ENCODE measurements at places on chromosomes 16 and 17. TPM values are rescaled to one million over a fixed set of nuclear protein-coding genes. Genes with fewer than 3 reads are reported as not detected.

DNA sequence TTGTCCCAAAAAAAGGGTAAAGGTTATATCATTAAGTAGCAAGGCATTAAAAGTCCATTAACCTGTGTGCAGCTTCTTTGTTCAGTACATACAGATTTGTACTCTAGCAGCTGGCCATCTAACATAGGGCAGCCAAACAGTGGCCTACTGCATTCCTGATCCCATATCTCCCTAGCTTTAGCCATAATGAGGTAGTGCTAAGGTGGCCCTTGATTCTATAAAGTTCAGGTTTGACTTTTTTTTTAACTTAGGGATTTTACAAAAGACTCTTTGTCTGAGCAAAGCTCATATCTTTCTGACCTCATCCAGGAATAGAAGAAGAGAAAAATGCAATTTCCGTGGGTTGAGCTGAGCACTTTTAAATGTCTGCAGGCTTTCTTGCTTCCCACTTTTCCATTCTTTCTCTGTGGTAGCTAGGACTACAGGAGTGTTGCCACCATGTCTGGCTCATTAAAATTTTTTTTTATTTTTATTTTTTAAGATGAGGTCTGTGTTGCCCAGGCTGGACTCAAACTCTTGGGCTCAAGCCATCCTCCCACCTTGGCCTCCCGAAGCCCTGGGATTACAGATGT is 19.5 kb upstream of the CDC6 start:
- no peaks in the 10 kb centered on the region for H3K27me3 ChIP-seq
- no peak for DNase-seq
- H3K36me3 ChIP-seq, result peaks cover 11% of the 10 kb centered on the region
- no peak overlapping the region for H3K27ac ChIP-seq
- H3K4me1 ChIP-seq, result no peaks in the 10 kb centered on the region
- no peak overlapping the region for H3K4me3 ChIP-seq

GRCh38 chr16:85754413-85754812 is 3.5 kb upstream of the C16orf74 start:
- no peaks in the 10 kb centered on the region for H3K27me3 ChIP-seq
- H3K4me3 ChIP-seq, result no peak overlapping the region
- peaks cover 19% of the 10 kb centered on the region for H3K4me1 ChIP-seq
- no peak overlapping the region for H3K27ac ChIP-seq

- no peaks in the 10 kb centered on the region for H3K4me1 ChIP-seq
- no peaks in the 10 kb centered on the region for H3K27me3 ChIP-seq
- no peak for DNase-seq
- H3K27ac ChIP-seq, result no peak overlapping the region
- H3K4me3 ChIP-seq, result no peak overlapping the region
- H3K36me3 ChIP-seq, result no peaks in the 10 kb centered on the region
These were observed 1239.8 kb upstream of the GOT2 start for GRCh38 chr16:59973966-59974365.

GRCh38 chr17:42365136-42365535 is 23.1 kb downstream of the STAT3 start:
- H3K27me3 ChIP-seq, result no peaks in the 10 kb centered on the region
- no peak overlapping the region for H3K27ac ChIP-seq
- DNase-seq, result no peak
- H3K36me3 ChIP-seq, result peaks cover 5% of the 10 kb centered on the region
- no peak overlapping the region for H3K4me3 ChIP-seq

- H3K4me1 ChIP-seq, result peaks cover 27% of the 10 kb centered on the region
- H3K4me3 ChIP-seq, result no peak overlapping the region
- no peaks in the 10 kb centered on the region for H3K27me3 ChIP-seq
- no peaks in the 10 kb centered on the region for H3K36me3 ChIP-seq
- no peak overlapping the region for H3K27ac ChIP-seq
These were observed 337.5 kb downstream of the SNX29 start for GRCh38 chr16:12313902-12314621.

DNA sequence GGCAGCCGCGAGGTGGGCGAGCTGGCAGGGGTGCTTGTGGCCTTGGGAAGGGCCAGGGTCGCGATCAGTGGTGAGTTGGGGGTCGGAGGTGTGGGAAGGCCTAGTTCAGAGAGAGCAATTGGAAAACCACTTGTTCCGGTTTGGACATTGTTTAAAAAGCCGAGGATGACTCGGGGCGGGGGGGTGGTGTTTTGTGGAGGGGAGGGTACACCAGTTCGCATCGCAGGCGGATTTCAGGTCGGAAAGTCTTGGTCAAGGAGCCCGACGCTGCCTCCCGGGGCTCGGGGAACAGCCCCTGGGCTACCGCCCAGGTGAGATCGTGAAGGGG is 66.4 kb downstream of the KPNA2 start:
- no peaks in the 10 kb centered on the region for H3K36me3 ChIP-seq
- H3K4me3 ChIP-seq, result peak overlapping the region; percentile 93
- H3K4me1 ChIP-seq, result no peaks in the 10 kb centered on the region

DNA sequence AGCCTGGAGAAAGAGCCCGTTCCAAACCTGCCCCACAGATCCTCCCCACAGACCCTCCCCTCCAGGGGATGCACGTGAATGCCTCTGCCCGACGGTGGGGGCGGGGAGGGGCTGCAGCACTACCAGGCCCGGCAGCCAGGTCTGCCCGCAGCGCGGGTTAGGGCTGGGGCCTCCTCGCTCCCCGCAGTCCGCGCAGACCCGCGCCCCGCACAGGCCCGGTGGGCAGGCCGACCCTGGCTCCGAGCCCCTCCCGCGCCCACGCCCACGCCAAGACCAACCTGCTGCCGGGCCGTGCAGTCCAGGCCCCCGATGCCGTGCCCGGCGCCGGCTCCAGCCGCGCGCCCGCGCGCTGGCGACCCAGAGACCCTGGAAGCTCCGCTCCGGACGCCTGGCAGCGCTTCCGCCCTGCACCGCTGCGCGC is at the start of gene RPUSD1:
TSS of gene RPUSD1 (minus strand) at position 404 of the 421 bp plus-strand sequence. CDS start 644 bp downstream, outside the sequence.
- H3K27ac ChIP-seq, result peak within 1 kb of the TSS; percentile 78
- no peaks in the 10 kb centered on the region for H3K27me3 ChIP-seq
- H3K36me3 ChIP-seq, result peaks cover 34% of the 10 kb centered on the region
- H3K4me3 ChIP-seq, result peak within 1 kb of the TSS; percentile 99
- peaks cover 11% of the 10 kb centered on the region for H3K4me1 ChIP-seq
- DNase-seq, result no peak

GRCh38 chr17:12445331-12445730 is 220.4 kb upstream of the MYOCD start:
- no peak overlapping the region for H3K27ac ChIP-seq
- no peaks in the 10 kb centered on the region for H3K4me1 ChIP-seq
- no peaks in the 10 kb centered on the region for H3K36me3 ChIP-seq

DNA sequence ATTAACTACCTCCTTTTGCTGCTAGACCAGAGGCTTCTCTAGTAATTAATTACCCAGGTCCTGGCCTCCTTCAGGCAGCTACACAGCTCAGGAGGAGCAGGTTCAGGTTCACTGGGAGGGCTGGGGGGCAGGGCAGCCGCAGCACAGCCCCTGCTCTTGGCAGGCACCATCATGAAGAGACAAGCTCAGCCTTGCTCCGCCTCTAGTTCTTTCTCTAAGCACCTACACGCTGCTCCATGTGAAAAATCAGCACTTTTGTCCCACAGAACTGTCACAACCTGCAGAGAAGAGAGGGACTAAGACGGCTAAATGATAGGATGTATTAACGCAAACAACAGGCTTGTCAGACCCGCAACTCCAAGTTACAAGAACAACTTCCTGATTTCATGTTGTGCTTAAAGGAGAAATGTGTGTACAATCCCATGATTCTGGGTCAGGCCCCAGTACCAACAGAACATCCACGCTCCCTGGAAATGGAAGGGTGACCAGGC is 53.4 kb downstream of the GRB2 start:
- DNase-seq, result no peak
- no peaks in the 10 kb centered on the region for H3K27me3 ChIP-seq
- peaks cover 6% of the 10 kb centered on the region for H3K4me1 ChIP-seq
- H3K36me3 ChIP-seq, result no peaks in the 10 kb centered on the region
- H3K27ac ChIP-seq, result no peak overlapping the region
- no peak overlapping the region for H3K4me3 ChIP-seq

RAMP2 gene
- not detected for total RNA-seq

- H3K36me3 ChIP-seq, result no peaks in the 10 kb centered on the region
- no peaks in the 10 kb centered on the region for H3K27me3 ChIP-seq
- H3K27ac ChIP-seq, result no peak overlapping the region
- DNase-seq, result no peak
- H3K4me1 ChIP-seq, result no peaks in the 10 kb centered on the region
These were observed 34.7 kb upstream of the VPS4A start for GRCh38 chr16:69276148-69277115.

SLC47A1 gene
- total RNA-seq, result not detected

GRCh38 chr17:63345611-63346010 is 100.5 kb downstream of the CYB561 start:
- no peak overlapping the region for H3K4me3 ChIP-seq
- H3K4me1 ChIP-seq, result no peaks in the 10 kb centered on the region
- H3K27me3 ChIP-seq, result no peaks in the 10 kb centered on the region
- no peaks in the 10 kb centered on the region for H3K36me3 ChIP-seq

GRCh38 chr17:59375857-59376256 is 44.4 kb downstream of the YPEL2 start:
- no peaks in the 10 kb centered on the region for H3K36me3 ChIP-seq
- H3K4me1 ChIP-seq, result peaks cover 6% of the 10 kb centered on the region
- H3K27ac ChIP-seq, result no peak overlapping the region
- H3K4me3 ChIP-seq, result no peak overlapping the region
- no peaks in the 10 kb centered on the region for H3K27me3 ChIP-seq

- H3K27ac ChIP-seq, result no peak overlapping the region
- no peaks in the 10 kb centered on the region for H3K27me3 ChIP-seq
- peaks cover 45% of the 10 kb centered on the region for H3K36me3 ChIP-seq
- no peak for DNase-seq
These were observed 53.7 kb upstream of the C17orf78 start for GRCh38 chr17:37322106-37322505.

GRCh38 chr16:68612996-68613395 is 32.1 kb upstream of the CDH3 start:
- H3K36me3 ChIP-seq, result no peaks in the 10 kb centered on the region
- H3K4me3 ChIP-seq, result no peak overlapping the region
- DNase-seq, result no peak
- H3K27me3 ChIP-seq, result no peaks in the 10 kb centered on the region

GRCh38 chr17:2455956-2456355 is 55.1 kb upstream of the MNT start:
- no peak overlapping the region for H3K27ac ChIP-seq
- H3K4me3 ChIP-seq, result no peak overlapping the region
- DNase-seq, result no peak
- H3K27me3 ChIP-seq, result no peaks in the 10 kb centered on the region

GRCh38 chr17:58734040-58734439 is 21.6 kb upstream of the PPM1E start:
- DNase-seq, result no peak
- H3K27me3 ChIP-seq, result no peaks in the 10 kb centered on the region
- no peaks in the 10 kb centered on the region for H3K4me1 ChIP-seq
- H3K4me3 ChIP-seq, result no peak overlapping the region

UBE2Z gene
- 62.2 TPM for total RNA-seq

DNA sequence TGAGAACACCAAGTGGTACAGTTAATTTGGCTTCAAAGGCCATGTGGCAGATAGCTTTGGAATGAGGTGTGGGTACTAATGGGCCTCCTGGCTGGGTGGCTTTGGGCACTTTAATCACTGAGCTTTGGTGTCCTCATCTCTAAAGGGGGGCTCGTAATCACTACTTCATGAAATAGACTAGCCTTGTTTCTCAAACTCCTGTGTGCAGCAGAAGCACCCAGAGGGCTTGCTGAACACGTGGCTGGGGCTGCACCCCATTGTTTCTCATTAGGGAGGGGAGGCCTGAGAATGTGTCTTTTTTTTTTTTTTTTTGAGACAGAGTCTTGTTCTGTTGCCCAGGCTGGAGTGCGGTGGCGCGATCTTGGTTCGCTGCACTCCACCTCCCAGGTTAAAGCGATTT is 5.8 kb downstream of the EPN2 start:
- no peak overlapping the region for H3K4me3 ChIP-seq
- no peak overlapping the region for H3K27ac ChIP-seq
- peaks cover 4% of the 10 kb centered on the region for H3K36me3 ChIP-seq
- H3K27me3 ChIP-seq, result no peaks in the 10 kb centered on the region

DNA sequence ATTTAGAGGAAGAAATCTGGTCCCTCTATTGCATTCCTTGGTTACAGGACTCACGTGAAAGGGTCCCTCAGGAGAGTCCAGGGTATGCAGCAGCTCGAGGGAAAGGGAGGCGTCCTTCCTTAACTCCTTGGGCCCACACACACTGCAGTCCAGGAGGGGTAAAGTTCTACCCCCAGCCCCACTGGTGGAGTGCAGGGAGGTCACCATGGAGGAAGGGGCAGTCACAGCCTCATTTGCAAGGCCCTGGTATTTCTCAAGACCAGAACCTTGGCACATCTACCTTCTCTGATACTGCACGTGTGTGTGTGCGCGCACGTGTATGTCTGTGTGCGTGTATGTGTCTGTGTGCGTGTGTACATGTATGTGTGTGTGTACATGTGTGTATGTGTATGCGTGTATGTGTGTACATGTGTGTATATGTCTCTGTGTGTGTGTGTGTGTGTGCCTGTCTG is 11.1 kb downstream of the HIC1 start:
- H3K36me3 ChIP-seq, result no peaks in the 10 kb centered on the region
- no peaks in the 10 kb centered on the region for H3K27me3 ChIP-seq
- H3K27ac ChIP-seq, result no peak overlapping the region
- peaks cover 13% of the 10 kb centered on the region for H3K4me1 ChIP-seq
- DNase-seq, result no peak

PKMYT1 gene
- 45.8 TPM for total RNA-seq

- H3K27ac ChIP-seq, result no peak overlapping the region
- H3K27me3 ChIP-seq, result no peaks in the 10 kb centered on the region
- no peaks in the 10 kb centered on the region for H3K4me1 ChIP-seq
- no peak for DNase-seq
- H3K4me3 ChIP-seq, result no peak overlapping the region
These were observed 422.8 kb upstream of the CCL2 start for GRCh38 chr17:33832262-33832661.

DNA sequence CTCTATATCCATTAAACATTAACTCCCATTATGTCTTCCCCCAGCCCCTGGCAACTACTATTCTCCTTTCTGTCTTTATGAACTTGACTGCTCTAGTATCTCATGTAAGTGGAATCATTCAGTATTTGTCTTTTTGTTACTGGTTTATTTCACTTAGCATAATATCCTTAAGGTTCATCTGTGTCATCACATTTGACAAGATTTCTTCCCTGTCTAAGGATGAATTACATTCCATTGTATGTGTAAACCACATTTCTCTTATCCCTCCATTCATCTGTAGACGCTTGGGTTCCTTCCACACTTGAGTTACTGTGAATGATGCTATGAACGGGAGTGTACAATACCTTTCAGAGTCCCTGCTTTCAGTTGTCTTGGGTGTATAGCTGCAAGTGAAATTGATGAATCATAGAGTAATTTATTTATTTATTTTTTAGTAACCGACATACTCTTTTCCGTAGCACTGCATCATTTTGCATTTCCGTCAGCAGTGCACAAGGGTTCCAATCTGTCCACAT is 399.7 kb upstream of the RBFOX1 start:
- H3K4me3 ChIP-seq, result no peak overlapping the region
- no peaks in the 10 kb centered on the region for H3K27me3 ChIP-seq
- no peak for DNase-seq
- H3K36me3 ChIP-seq, result no peaks in the 10 kb centered on the region

PPP1R27 gene
- total RNA-seq, result not detected

GRCh38 chr17:17824119-17824782 is 12.5 kb downstream of the SREBF1 start:
- peak; percentile 82 for DNase-seq
- H3K4me1 ChIP-seq, result peaks cover 35% of the 10 kb centered on the region
- peak overlapping the region; percentile 71 for H3K27ac ChIP-seq

- DNase-seq, result no peak
- H3K4me3 ChIP-seq, result peak overlapping the region; percentile 42
- H3K27me3 ChIP-seq, result no peaks in the 10 kb centered on the region
- H3K27ac ChIP-seq, result peak overlapping the region; percentile 32
- no peaks in the 10 kb centered on the region for H3K36me3 ChIP-seq
These were observed 32.9 kb upstream of the CLEC18A start for GRCh38 chr16:69918241-69918640.

SLFN14 gene
- not detected for total RNA-seq

Measured in SJCRH30 (cell line).